ENCODE measurements at places on chromosomes 11 and 22.
A peak's percentile ranks its signal among the peaks of the same experiment; 100 is the strongest.

DNA sequence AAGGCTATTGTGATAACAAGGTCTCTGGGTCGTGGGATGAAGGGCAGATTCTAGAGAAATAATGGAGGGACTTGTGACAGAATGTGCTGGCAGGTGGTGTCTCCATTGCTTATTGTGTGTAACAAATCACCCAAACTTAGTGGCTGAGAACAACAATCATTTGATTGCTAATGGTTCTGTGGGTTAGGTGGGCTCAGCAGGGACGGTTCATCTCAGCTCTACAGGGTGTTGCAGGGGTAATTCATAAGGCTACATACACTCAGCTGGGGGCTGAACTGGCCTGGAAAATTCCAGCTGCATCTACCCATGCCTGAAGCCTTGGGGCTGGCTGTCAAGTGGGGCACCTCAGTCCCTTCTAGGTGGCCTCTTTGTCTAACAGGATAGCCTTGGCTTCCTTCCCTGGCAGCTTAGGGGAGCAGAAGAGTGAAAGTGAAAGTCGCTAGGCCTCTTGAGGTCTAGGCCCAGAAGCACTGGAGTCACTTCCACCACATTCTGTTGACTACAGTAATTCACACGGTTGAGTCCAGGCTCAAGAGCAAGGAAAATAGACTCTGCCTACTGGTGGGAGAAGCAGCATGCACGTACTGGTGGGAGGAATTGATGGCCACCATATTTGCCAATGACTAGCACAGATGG, 308.9 kb downstream of the MN1 start:
- DNase-seq, result no peak

- DNase-seq, result no peak
These were observed 18.0 kb upstream of the ARHGAP32 start for GRCh38 chr11:129209891-129210830.

- DNase-seq, result no peak
These were observed 19.3 kb downstream of the HPS4 start for GRCh38 chr22:26464312-26464711.

GRCh38 chr22:45101515-45102227, 62.1 kb upstream of the NUP50 start:
- DNase-seq, result peak; percentile 33

- no peak for DNase-seq
These were observed 129.7 kb downstream of the ST3GAL4 start for GRCh38 chr11:126485021-126485792.

DNA sequence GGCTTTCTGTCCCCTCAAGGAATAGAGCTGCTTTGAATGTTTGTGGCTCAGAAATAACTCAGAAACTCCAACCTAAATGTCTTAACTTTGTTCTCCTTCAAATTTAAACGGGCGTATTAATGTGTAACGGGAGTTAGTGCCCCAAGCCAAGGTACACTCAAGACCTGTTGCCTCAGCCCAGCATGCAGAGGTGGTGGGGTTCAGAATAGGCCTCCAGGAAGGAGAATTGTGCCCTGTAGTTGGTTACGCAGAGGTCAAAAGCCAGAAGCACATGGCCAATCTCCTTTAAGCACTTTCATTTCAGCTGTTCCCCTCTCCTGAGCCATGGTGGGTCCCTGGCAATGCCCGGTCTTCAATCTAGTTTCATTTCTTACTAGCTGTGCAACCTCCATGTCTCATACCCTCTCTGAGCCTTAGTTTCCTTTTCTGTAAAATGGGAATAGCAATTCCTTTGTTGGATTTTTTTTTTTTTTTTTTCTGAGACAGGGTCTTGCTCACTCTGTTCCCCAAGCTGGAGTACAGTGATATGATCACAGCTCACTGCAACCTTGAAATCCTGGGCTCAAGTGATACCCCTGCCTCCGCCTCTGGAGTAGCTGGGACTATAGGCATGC, 4.2 kb downstream of the HMOX1 start:
- DNase-seq, result no peak

GRCh38 chr11:4636962-4637661, at the start of gene OR51D1:
TSS of gene OR51D1 (plus strand) at chr11:4637477. CDS start at chr11:4639791, 2,314 bp downstream.
- DNase-seq, result peak; percentile 75
